ENCODE measurements at places on chromosomes 11 and 22. TPM values are rescaled to one million over a fixed set of nuclear protein-coding genes. Genes with fewer than 3 reads are reported as not detected.
A peak's percentile ranks its signal among the peaks of the same experiment; 100 is the strongest.

The BRSK2 gene
- total RNA-seq, result 0.11 TPM

The FAM180B gene
- total RNA-seq, result not detected

The APOL3 gene
- 5.5 TPM for total RNA-seq

The DGCR6 gene
- 0.86 TPM for total RNA-seq

The TRPM5 gene
- total RNA-seq, result not detected

The SAA4 gene
- not detected for total RNA-seq

DNA sequence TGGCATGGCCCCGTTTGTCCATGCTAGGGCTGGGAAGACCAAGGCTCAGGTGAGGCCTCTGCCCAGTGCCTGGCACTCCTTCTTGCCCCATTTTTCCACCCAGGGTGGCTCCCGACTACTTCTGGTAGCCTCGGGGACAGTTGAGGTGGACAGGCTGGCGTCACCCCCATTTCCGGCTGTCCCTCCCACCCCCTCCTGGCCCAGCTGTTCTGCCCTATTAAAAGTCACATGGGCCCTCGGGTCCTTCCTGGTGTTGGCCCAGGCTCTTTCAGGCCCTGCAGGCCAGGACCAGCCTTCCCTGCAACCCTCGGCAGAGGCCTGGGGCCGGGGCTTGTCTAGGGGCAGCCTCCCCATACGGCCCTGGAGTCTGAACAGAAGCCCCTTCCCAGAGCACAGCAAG lies 9.5 kb downstream of the CD81 start:
- peak overlapping the region; percentile 36 for H3K27ac ChIP-seq
- DNase-seq, result no peak
- peaks cover 30% of the 10 kb centered on the region for H3K4me1 ChIP-seq
- H3K27me3 ChIP-seq, result no peaks in the 10 kb centered on the region

DNA sequence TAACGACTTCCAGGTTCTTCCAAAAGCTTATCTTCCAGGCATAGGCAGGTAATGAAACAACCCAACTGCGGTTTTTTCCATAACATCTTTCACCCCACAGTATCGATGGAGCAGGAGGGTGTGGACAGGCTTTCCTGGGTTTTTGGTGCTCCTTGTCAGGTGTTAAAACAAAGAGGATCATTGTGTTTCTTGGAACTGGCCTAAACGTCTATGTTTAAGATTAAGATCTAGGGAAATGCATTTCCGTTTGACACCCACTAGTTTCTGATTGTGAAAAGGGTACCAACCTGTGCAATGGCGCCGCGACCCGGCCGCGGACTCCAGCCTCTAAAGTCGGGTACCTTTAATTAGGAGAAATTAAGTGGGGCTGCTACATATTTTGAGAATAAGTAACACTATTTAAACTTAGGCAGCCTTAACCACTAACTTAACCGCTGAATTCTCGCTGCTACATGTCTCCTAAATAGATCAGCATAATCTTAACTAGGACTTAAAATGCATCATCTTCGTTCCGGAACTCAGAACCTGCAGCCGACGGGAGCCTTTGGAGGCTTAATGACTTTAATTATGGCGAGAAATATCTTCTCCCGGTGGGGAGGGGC lies 31.5 kb downstream of the C22orf31 start:
- no peaks in the 10 kb centered on the region for H3K27me3 ChIP-seq
- peak overlapping the region; percentile 57 for H3K4me3 ChIP-seq
- no peaks in the 10 kb centered on the region for H3K36me3 ChIP-seq
- peak overlapping the region; percentile 82 for H3K27ac ChIP-seq
- DNase-seq, result peak; percentile 53
- H3K4me1 ChIP-seq, result peaks cover 27% of the 10 kb centered on the region

DNA sequence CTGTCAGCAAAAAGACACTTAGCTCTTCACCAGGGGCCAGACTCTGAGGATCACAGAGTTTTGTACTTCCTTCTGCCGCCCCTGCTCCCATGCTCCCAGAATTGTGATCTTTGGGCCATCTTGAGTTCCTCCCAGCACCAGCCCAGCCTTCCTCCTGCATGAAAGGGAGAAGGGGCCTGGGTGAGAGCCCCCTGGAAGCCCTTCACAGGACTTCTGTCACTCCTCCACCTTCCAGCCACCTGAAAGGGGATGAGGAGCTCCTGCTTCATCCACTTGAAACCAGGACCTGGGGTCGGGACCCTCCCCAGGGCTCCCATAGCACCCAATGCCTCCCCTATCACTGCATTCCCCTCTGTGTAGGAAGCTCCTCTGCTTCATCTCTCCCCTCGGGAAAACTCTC lies 174.2 kb downstream of the BUD13 start:
- H3K27me3 ChIP-seq, result peaks cover 9% of the 10 kb centered on the region
- no peak overlapping the region for H3K4me3 ChIP-seq
- no peaks in the 10 kb centered on the region for H3K36me3 ChIP-seq
- no peak overlapping the region for H3K27ac ChIP-seq

- no peaks in the 10 kb centered on the region for H3K36me3 ChIP-seq
- DNase-seq, result peak; percentile 36
- H3K4me3 ChIP-seq, result no peak overlapping the region
- peaks cover 8% of the 10 kb centered on the region for H3K27me3 ChIP-seq
- peaks cover 12% of the 10 kb centered on the region for H3K4me1 ChIP-seq
- no peak overlapping the region for H3K27ac ChIP-seq
Measured at GRCh38 chr11:119347940-119348605, 1.6 kb upstream of the MFRP start.

DNA sequence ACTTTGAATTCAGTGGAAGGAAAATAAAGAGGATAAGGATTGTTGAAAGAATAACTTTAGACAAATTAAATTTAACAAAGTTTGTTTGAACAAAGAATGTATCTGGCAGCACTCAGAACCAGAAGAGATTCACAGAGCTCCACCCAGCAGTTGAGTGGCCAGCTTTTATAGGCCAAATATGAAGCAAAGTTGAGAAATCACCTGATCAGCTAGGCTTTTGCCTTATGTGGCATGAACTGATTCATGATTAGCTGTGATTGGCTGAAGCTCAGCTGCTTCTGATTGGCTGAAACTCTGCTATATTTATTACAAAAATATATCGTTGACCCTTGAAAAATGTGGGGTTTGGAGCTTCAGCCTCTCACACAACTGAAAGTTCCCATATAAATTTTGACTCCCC lies 62.6 kb downstream of the PIWIL4 start:
- H3K27me3 ChIP-seq, result no peaks in the 10 kb centered on the region
- no peaks in the 10 kb centered on the region for H3K4me1 ChIP-seq
- DNase-seq, result peak; percentile 13

GRCh38 chr11:17608821-17609220 lies 61.8 kb downstream of the OTOG start:
- no peak overlapping the region for H3K4me3 ChIP-seq
- H3K27ac ChIP-seq, result no peak overlapping the region
- H3K4me1 ChIP-seq, result no peaks in the 10 kb centered on the region
- no peaks in the 10 kb centered on the region for H3K36me3 ChIP-seq
- H3K27me3 ChIP-seq, result no peaks in the 10 kb centered on the region

GRCh38 chr11:116353589-116353988 lies 419.2 kb downstream of the BUD13 start:
- no peak overlapping the region for H3K27ac ChIP-seq
- H3K4me3 ChIP-seq, result no peak overlapping the region
- H3K4me1 ChIP-seq, result no peaks in the 10 kb centered on the region
- no peaks in the 10 kb centered on the region for H3K27me3 ChIP-seq

DNA sequence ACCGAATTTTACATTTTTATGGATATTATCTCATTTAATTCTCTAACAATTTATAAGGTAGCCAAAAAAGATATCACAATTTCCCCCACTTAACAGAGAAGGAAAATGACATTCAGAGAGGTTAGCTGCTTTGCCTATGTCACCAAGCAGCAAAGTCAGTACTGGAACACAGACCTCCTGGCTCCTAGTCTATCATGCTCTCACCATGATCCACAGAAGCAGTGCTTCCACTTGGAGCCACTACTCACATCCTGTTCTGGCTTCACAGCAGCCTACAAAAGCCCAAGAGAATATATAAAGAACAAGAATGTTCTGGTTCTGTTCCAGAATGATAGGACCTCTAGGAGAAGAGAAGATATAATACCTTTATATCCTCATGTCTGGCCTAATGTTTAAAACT lies 59.5 kb upstream of the SCUBE2 start:
- peaks cover 17% of the 10 kb centered on the region for H3K4me1 ChIP-seq
- no peak overlapping the region for H3K4me3 ChIP-seq
- peaks cover 61% of the 10 kb centered on the region for H3K36me3 ChIP-seq

DNA sequence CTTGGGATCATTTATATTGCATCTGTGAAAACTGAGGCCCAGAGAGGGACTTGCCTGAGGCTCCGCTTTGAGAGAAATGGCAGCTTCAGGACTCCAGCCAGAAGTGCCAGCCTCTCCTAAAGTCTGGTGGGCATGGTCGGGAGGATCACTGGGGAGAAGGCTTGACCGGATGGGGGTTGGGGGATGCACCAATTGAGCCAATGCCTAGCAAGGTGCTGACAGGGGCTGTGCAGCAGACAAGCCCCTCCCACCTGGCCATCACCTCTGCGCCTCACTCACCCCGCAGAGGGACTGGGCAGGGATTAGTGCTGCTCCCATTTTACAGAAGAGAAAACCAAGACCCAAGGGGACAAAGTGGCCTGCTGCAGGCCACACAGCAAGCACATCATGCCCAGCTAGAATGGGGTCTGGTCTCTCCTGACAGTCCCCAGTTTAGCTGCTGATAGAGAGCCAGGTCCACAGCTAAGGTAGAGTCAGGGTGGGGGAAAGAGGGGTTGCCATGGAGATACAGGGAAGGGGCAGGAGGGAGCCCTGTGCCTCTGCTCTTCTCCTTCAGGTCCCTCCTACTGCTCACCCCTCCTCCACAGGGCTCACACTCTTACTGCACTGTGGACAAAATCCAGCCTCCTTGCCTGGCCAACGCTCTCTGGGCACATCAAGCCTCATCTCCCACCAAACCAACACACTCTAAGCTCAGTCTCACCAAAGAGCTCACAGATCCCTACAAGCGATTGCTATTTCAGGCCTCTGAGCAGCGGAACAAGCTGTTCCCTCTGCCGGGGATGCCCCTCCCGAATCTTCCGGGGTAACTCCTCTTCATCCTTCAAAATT lies 29.5 kb downstream of the TEF start:
- no peak overlapping the region for H3K4me3 ChIP-seq
- H3K27ac ChIP-seq, result no peak overlapping the region
- H3K4me1 ChIP-seq, result peaks cover 13% of the 10 kb centered on the region
- no peaks in the 10 kb centered on the region for H3K36me3 ChIP-seq
- no peaks in the 10 kb centered on the region for H3K27me3 ChIP-seq
- peak; percentile 14 for DNase-seq

GRCh38 chr11:66332371-66333219 lies 3.6 kb downstream of the RIN1 start:
- no peak overlapping the region for H3K27ac ChIP-seq
- no peaks in the 10 kb centered on the region for H3K36me3 ChIP-seq
- no peaks in the 10 kb centered on the region for H3K27me3 ChIP-seq
- peaks cover 26% of the 10 kb centered on the region for H3K4me1 ChIP-seq
- no peak for DNase-seq
- no peak overlapping the region for H3K4me3 ChIP-seq

DNA sequence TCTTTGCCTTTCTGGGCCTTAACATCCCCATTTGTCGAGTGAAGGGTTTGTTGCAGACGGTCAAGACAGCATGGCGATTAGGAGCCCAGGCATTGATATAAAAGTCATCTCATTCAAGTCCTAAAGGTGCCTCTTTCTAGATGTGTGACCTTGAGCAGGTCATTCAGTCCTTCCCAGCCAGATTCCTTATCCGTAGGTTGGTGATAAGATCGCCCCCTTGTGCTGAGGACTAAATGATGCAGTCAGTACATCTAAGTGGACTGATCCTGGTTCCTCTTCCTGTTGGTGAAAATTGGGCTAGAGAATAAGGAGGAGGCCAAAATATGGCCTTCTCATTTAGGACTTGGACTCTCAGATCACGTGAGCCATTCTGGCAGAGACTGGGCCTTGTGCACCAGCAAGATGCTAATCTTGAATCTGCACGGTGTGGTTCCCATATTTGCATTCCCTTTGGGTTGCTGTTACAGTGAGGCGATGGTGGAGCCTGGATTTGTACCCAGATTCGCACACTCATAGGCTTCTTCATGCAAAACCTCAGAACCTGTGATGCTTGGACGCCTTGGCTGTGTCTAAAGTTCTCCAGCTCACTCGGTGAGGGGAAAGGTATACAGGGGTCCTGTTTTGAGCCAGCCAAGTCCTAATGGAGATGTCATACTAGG lies 156.8 kb downstream of the MYO18B start:
- DNase-seq, result no peak
- H3K36me3 ChIP-seq, result no peaks in the 10 kb centered on the region
- no peaks in the 10 kb centered on the region for H3K27me3 ChIP-seq

DNA sequence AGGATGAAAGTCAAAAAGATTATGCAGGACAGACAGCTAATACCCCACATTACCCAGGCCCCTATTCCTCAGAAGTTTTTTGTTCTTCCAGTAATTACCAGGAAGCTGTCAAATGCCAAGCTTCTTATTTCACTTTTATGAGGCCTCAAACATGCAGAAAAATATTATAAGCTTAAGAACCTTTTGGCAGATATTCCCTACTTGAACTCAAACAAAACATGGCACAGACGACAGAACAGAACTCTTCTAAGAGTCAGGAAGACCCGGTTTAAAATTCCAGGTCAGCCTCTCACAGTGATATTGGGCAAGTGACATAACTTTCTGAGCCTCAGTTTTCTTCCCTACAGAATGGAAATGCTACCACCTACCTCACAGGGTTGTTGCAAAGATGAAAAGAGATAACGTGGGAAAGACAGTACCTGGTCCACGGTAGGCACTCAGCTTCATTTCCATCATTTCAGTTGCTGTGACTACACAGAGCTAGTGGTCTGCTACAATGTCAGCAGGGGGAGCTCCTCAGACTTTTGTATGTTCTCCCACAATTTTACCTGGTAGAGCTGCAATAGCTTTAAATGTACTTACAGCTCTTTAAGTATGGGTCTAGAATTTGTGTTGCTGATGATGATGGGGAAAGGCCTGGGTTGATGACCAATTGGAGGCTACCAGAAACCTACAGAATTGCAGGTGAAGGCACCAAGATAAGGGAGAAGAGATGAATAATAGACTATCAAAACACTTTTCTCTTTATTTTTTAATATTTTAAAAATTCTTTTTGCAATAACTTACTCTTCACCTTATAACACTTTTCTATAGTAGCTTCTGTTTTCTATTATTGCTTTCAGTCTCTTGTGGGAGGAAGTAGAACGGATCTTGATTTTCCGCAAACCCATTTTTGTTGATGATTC lies 98.3 kb upstream of the CHRM4 start:
- H3K27ac ChIP-seq, result no peak overlapping the region
- H3K4me1 ChIP-seq, result peaks cover 9% of the 10 kb centered on the region
- peak; percentile 64 for DNase-seq
- no peaks in the 10 kb centered on the region for H3K27me3 ChIP-seq
- peaks cover 3% of the 10 kb centered on the region for H3K36me3 ChIP-seq
- H3K4me3 ChIP-seq, result no peak overlapping the region

DNA sequence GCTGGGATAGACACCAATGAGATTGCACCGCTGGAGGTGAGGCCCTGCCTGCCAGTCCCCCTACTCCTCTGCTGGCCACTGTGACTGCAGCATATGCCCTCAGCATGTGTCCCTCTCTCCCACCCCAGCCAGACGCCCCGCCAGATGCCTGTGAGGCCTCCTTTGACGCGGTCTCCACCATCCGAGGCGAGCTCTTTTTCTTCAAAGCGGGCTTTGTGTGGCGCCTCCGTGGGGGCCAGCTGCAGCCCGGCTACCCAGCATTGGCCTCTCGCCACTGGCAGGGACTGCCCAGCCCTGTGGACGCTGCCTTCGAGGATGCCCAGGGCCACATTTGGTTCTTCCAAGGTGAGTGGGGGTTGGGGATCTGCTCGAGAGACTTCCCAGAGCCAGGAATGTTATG lies 5.7 kb upstream of the SMARCB1 start:
- DNase-seq, result no peak
- peak overlapping the region; percentile 49 for H3K27ac ChIP-seq
- no peak overlapping the region for H3K4me3 ChIP-seq

- H3K27me3 ChIP-seq, result no peaks in the 10 kb centered on the region
- peak; percentile 87 for DNase-seq
- no peak overlapping the region for H3K27ac ChIP-seq
- no peaks in the 10 kb centered on the region for H3K36me3 ChIP-seq
- no peak overlapping the region for H3K4me3 ChIP-seq
- H3K4me1 ChIP-seq, result peaks cover 18% of the 10 kb centered on the region
Measured at GRCh38 chr11:2390725-2391151, 9.8 kb upstream of the TSSC4 start.
